ENCODE measurements at places on chromosomes 7 and 10.
A peak's percentile ranks its signal among the peaks of the same experiment; 100 is the strongest.

DNA sequence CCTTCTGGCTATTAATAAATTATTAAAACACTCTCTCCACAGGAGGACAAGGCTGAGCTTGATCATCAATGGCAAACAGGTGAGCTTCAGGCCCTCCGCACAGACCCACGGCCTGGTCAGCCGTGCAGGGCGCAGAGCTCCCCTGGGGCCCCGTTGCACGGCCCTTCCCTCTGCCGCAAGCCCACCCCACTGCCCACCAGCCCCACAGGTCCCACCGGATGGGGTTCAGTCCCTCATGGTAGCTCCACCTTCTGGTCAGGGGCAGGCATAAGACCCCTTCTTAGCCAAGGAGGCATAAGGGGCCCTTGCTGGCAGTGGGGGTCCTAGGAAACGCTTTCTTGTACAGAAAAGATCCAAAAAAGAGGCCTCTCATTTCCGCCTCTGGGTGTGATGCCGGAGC lies 84.6 kb downstream of the MAD1L1 start:
- DNase-seq = no peak

GRCh38 chr7:152435384-152436110 lies at the start of gene KMT2C:
Gene KMT2C (minus strand): TSS chr7:152436003. CDS start chr7:152435786, 217 bp downstream.
- peak; percentile 68 for DNase-seq

DNA sequence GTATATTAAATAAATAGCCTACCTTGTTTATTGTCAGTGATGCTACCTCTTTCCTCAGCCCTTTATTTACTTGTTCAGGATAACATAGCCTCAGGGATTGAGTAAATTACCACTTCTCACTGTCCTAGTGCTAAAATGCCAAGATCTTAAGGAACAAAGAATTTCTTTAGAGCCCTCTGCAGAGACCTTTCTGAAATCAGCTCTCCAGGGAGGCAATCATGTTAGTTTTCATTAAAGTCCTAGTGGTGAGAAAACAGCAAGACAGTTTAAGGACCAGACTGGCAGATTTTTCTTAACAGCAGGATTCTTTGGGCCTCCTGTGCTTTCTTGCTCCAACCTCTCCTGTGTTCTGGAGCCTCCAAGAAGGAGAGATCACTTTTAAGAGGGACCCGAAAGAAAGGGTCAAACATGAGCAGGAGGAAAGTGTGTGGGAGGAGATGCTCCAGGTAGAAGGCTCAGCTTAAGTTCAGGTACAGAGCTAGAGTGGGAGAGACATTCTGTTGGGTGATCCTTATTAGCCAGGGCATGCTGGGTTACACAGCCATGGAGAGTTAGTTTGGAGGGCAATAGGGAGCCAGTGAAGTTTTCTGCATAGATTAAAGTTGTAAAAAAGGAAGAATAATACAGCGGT lies 1.2 kb upstream of the PLCE1 start:
- no peak for DNase-seq

DNA sequence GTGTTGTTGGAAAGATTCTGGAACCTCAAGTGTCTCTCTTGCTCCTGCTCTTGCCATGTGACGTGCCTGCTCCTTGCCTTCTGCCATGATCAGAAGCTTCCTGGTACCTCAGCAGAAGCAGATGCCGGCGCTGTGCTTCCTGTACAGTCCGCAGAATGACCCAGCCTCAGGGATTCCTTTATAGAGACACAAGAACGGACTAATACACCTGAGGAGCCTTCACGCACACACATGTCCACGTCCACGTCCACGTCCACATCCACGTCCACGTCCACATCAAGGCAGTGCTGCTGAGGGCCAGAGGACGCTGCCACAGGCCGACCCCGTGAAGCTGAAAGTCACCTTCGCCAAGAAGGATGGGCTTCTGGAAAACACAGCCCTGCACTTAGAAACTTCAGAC lies 190.1 kb downstream of the MAD1L1 start:
- DNase-seq = no peak

DNA sequence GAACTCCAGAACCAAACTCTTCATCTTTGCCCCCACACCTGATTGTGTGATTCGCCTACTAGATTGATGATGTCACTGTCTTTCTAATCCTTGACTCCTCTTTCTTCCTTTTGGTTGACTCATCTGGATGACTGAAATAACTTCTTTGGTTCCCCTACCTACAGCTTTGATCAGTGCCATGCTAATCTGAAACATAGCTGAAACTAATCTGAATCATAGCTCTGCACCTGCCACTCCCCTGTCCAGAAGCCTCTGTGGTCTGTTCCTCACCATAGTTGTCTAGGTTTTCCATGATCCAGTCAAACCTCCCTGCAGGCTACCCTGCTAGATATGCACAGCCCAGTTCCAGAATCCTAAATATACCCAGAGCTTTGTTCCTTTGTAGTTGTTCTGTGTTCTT lies 51.9 kb downstream of the ZNF365 start:
- no peak for DNase-seq

- DNase-seq = no peak
Observed at GRCh38 chr10:86341361-86341811, 25.2 kb downstream of the GRID1 start.

- peak; percentile 74 for DNase-seq
Observed at GRCh38 chr10:100518761-100519241, 860 bp downstream of the SEC31B start.

DNA sequence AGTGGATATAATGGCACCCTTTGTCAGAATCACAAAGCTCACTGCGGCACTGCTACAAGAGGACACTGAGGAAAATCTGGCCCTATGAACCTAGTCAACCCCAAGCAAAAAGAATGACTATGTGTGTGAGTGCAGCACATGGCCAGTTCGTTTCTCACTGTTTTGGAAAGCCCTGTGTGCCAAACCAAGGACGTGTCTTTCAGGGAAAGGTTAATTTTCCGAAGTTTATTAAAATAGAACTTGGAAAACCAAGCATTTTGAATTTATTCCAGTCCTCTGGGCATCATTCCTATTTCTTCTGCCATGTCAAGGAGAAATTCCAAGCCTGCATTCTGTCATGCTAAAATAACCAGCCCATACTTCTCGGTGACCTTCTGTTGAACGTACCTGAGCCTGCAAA lies 471.8 kb downstream of the PLXDC2 start:
- no peak for DNase-seq

- no peak for DNase-seq
Observed at GRCh38 chr7:106332201-106332600, 47.4 kb upstream of the NAMPT start.

GRCh38 chr10:88041243-88042159 lies 178.1 kb downstream of the PTEN start:
- DNase-seq = no peak

- DNase-seq = no peak
Observed at GRCh38 chr7:16747102-16747501, 6.5 kb upstream of the TSPAN13 start.

DNA sequence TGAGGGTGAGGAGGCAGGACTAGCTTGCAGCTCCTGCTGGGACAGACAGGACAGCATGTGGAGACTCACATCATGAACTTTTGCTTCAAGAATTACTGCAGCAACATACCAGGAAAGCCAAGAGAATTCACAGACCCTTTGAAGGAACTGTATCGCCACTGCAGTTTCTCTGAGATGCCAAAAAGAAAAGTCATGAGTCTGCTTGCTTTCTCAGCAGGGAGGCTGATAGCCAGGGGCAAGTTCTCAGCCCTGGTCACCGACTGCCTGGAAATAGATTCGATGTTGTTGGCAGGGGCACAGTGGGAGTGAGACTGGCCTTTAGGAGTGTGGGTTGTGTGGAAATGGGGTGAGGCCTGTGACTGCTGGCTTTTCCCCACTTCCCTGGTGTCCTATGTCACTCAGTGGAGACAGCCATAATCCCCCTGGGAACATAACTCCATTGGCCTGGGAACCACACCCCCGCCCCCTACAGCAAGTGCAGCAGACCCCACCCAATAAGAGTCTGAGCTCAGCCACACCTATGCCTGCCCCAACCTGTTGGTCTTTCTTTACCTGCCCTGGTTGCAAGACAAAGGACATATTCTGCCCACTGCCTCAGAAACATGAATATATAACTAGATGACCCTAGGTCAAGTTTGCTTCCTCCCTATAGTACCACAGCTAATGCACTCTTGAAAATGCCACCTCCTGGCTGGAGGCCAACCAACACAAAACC lies 1.6 kb upstream of the SAMD9 start:
- no peak for DNase-seq

DNA sequence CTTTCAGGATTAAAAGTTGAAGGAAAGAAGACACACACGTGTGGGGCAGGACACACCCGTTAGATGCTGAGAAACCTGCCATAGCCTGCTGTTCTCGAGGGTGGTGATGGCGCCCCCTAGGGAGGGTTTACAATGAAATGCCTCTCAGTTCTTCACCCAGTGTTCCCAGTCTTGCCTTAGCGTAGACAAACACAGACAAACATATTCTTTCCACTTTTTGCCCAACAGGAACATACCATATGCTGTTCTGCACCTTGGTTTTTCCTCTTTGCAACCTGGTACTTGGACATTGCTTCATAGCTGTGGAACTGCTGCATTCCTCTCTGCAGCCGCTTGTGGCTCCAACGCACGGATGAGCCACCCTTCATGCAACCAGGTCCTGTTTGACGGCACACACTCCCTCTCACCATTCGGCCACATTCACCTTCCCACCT lies 23.3 kb upstream of the HSPA12A start:
- DNase-seq = peak; percentile 56

DNA sequence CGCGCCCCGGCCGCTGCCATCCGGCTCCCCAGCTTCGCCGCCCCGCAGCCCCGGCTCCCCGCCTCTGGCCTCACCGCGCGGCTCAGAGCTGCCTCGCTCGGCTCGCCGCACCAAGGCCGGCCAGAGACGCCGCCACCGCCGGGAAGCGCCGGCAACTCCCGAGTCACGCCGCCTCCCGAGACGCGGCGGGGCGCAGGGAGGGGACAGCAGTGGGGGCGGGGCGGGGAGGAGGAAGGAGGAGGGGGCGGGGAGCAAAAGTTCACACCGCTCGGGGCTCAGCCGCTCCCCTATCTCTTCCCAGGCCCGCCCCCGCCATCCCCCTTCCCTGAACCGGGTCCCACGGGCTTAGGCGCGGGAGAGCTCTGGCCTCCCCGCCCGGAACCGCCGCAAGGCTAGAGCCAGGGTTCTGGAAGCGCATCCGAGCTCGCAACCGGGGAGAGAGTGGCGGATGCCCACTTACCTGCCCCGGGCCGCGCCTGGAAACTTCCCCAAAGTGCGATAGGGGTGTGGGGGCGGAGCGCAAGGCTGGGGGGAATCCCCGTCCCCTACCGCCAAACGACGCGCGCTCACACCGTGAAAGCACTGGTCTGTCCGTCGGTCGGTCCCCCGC lies 1.0 kb downstream of the CHST15 start:
- DNase-seq = peak; percentile 57

- no peak for DNase-seq
Observed at GRCh38 chr7:116422683-116423082, 76.9 kb upstream of the CAV2 start.

GRCh38 chr10:88082806-88083596 lies 219.6 kb downstream of the PTEN start:
- DNase-seq = no peak

DNA sequence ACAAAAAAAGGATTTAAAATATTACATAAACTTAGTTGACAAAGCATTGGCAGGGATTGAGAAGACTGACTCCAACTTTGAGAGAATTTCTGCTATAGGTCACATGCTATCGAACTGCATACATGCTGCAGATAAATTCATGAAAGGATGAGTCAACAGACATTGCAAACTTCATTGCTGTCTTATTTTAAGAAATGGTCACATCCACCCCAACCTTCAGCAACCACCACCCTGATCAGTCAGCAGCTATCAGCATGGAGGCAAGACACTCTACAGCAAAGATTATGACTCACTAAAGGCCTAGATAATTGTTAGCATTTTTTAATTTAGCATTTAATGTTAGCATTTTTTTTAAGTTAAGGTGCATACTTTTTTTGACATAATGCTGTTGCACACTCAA lies 73.6 kb downstream of the AGK start:
- no peak for DNase-seq

DNA sequence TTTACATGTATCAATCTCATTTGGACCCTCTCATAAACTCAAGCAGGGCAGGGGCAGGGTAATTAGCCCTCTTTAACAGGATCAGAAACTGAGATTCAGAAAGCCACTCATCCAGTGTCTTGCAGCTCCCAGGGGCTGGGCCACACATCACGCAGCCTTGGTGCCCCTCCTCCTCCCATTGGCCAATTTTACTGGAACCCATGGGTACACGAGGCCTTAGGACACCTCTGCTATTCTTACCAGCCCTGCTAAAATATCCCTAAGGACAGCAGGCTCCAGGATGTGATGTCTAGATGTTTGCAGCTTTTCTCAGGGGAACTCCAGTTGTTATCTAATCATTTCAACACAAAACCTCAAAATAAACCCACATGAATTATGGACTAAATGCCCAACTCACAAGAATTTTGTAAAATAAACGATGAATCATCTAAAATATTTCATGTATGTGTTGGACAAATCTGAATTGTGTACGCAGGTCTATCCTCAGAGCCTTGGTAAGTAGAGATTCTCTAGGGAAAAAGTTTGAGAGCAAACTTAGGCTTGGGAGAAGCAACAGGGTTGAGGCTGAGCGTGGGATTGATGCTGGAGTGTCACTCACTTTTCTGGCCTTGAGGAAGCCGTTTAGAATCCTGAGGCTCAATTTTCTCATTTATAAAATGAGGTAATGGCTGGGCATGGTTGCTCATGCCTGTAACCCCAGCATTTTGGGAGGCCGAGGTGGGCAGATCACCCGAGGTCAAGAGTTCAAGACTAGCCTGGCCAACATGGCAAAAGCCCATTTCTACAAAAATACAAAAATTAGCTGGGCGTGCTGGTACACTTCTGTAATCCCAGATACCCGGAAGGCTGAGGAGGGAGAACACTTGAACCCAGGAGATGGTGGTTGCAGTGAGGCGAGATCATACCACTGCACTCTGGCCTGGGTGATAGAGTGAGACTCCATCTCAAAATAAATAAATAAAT lies 69.7 kb upstream of the TNS3 start:
- DNase-seq = no peak

DNA sequence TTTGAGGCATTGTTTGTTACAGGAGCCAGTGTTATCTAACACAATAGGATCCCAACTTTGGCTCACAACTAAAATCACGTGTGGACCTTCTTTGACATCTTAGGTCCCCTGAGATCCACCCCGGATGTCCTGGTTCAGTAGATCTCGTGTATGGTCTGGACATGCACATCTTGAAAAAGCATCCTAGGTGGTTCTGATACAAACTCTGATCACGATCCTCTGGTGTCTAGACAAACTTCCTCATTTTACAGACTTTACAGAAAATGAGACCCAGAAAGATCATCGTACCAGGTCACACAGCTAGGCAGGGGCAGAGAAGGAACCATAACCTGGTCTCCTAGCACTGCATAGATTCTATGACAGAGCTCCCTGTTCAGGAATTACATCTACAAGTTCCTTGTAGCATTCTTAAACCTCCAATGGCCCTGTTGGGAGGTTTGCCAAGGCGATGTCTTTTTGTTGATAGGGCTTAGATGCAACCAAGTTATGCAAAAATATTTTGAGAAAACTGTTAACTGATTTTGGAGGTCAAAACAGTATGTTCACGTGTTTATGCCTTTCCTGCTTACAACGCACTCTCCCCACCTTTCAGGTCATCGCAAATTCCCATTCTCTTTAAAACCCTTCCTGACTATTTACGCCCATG lies 30.8 kb upstream of the CHST15 start:
- no peak for DNase-seq

- DNase-seq = no peak
Observed at GRCh38 chr10:17122052-17122451, 7.6 kb downstream of the CUBN start.

Measured in CD4-positive, alpha-beta T cell treated with Interleukin-6 for 4 hours (primary cell).